ENCODE measurements at places on chromosomes 7 and 10. TPM values are rescaled to one million over a fixed set of nuclear protein-coding genes. Genes with fewer than 3 reads are reported as not detected.

DNA sequence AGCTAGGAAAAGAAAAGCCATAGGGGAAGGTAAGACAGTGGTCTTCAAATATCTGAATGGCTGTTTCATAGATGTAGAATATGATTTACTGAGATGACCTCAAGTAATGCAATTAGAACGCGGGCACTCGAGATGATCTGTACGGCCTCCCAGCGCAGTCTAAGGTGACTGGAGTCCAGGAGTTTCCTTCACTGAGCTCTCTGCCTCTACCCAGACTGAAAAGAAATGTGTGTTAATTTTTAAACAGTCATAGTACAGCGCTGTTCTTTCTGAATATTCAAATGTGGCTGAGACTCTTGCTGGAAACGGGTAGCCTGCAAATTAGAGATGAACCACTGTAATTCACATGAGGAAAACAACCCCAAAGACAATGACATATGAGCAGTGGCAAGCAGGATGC lies 562.4 kb upstream of the AUTS2 start:
- no peaks in the 10 kb centered on the region for H3K27me3 ChIP-seq
- H3K36me3 ChIP-seq: no peaks in the 10 kb centered on the region
- no peak for DNase-seq
- no peak overlapping the region for H3K4me3 ChIP-seq

- H3K4me1 ChIP-seq: no peaks in the 10 kb centered on the region
- H3K27me3 ChIP-seq: no peaks in the 10 kb centered on the region
- no peak overlapping the region for H3K27ac ChIP-seq
Measured at GRCh38 chr10:52353960-52354394, 39.9 kb downstream of the DKK1 start.

GFRA1 gene
- total RNA-seq: 10.3 TPM

DNA sequence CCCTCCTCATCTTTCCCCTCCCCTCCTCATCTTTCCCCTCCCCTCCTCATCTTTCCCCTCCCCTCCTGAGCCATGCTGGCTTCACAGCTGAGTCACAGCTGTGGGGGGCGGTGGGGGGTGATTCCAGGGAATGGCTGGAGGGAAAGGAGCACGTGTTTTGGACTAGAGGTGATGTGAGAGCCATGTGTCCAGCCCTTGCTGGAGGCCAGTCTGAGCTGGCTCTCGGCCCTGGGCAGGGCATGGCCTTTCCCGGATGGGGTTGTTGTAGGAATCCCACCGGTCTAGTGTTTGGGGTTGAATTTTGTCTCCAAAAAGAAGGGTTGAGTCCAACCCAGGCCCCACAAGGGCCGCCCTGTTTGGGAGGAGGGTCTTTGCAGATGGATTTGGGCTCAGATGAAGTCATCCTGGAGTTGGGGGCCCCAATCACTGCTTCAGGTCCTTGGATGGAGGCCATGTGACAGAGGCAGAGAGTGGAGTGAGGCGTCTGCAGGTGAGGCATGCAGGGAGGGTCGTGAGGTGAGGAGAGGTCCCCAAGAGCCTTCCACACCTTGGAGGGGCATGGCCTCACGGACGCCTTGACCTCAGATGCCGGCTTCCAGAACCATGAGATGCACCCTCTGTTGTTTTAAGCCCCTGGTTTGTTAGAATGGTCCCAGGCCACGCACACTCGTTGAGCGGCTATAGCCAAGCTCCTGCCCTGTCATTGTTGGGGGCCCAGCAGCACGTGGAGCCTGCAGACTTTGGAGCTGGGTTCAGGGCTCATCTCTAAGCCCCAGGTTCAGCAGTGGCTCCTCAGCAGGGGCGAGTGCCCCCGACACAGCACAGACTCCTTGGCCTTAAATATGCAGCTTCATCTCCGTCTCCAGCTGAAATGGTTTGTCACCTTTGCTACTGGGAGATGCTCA lies 101.6 kb downstream of the DNAJB6 start:
- H3K27ac ChIP-seq: no peak overlapping the region
- H3K36me3 ChIP-seq: no peaks in the 10 kb centered on the region
- DNase-seq: peak; percentile 20
- H3K27me3 ChIP-seq: no peaks in the 10 kb centered on the region

DNA sequence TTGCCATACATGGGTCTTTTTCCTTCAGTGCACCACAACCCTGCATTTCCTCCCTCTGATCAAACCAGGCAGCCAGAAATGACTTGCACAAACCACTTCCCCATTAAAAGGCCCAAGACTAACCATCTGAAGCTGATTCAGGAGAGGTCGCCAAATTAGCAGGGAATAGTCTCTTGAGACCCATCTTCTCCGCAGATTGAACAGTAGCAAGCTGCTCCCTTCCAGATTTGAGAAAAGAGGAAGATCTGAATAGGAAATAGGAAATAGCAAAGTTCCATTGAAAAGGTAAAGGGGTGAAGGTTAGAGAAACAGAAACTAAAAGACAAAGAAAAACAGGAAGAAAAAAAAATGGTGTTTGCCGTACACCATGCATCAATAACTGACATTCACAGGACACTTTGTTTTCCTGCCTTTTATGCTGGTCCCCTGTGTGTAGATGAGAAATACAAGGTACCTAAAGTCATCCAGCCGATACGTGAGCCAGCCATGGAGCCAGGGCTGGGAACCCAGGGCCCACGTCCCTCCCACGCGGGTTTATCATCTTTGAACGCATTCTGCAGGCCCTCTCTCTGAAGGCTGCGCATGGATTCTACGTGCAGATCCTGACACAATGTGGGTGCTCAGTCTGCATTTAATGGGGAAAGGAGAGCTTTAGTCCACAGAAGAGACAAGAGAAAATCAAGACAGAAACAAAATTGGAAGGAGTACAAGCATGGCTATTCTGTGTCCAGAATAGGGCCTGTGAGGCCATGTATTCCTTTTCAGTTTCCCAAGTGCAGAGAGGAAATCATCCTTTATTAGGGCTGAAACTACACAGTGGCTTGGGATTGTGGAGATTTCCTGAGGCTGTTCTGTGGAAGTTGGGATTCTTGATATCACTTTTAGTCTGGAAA lies 268.4 kb upstream of the NPVF start:
- no peak overlapping the region for H3K27ac ChIP-seq
- H3K36me3 ChIP-seq: no peaks in the 10 kb centered on the region
- no peak for DNase-seq

DOCK1 gene
- total RNA-seq: 64.6 TPM

- no peaks in the 10 kb centered on the region for H3K27me3 ChIP-seq
- no peaks in the 10 kb centered on the region for H3K36me3 ChIP-seq
- no peaks in the 10 kb centered on the region for H3K4me1 ChIP-seq
- H3K4me3 ChIP-seq: no peak overlapping the region
- no peak overlapping the region for H3K27ac ChIP-seq
Measured at GRCh38 chr10:1287971-1288401, 231.8 kb downstream of the WDR37 start.

GRCh38 chr10:11560076-11560709 lies 51.3 kb downstream of the USP6NL start:
- H3K36me3 ChIP-seq: no peaks in the 10 kb centered on the region
- no peak overlapping the region for H3K4me3 ChIP-seq
- no peak overlapping the region for H3K27ac ChIP-seq
- no peaks in the 10 kb centered on the region for H3K27me3 ChIP-seq
- DNase-seq: no peak

HOXA3 gene
- 9.6 TPM for total RNA-seq

GRCh38 chr10:127496035-127496434 lies 53.1 kb upstream of the NPS start:
- H3K27me3 ChIP-seq: no peaks in the 10 kb centered on the region
- H3K4me3 ChIP-seq: no peak overlapping the region
- DNase-seq: no peak
- no peak overlapping the region for H3K27ac ChIP-seq

DNA sequence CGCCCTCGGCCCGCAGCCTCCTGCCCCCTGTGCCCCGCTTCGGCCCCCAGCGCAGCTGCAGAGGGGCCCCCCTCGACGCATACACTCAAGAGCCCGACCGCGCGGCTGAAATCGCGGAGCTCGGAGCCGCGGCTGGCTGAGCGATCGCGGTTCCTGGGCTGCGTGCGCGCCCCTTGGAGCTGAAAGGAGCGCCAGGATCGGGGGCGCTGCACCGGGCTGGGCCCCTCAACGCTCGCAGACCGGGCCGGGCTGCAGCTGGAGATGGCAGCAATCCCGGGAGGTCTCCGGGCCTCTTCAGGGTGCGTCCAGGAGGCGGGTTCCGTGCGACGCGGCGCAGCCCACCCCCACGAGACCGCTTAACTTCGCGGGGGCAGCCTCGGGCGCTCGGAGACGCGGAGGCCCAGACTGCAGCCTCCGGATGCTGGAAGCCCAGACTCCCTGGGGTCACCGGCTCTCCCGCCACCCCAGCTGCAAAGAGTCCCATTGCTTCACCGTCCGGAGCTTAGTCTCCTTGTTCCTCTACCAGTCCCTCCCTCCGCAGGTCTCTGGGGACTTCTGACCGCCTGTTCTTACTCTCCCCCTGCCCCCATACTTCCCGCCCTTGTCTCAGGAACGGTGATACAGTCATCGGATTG lies 73.0 kb upstream of the LRRC4 start:
- H3K36me3 ChIP-seq: no peaks in the 10 kb centered on the region
- DNase-seq: peak; percentile 40
- H3K27ac ChIP-seq: no peak overlapping the region
- H3K4me1 ChIP-seq: no peaks in the 10 kb centered on the region

DNA sequence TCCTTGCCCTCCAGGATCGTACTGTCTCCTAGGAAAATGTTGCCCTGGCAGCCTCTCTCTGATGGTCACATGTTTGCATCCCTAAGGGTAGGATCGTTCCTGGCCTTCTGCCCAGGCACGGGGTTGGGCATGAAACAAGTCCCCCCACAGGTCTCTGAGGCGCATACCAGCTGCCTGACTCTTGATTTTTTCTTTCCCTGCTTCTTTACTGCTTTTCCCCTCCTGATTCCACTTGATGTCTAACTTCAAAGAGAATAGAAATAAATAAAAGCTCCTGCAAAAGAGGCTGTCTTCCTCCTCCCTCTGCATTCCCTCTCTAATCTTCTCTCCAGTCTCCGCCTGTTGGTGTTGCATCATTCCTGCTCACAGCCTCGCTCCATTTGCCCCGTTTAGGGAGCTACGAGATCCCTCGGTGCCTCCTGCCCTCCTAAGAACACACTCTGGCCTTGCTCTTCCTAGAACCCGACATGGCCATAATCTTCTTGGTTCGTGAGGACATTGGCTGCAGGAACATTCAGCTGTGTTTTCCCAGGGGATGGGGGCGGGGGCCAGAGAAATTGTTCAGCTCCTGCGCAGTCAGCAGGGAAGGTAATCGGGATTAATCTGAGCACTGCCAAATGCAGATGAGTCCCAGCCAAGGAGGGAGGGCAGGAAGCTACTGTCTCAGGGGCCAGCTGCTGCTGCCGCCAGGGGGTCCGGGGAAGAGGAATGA lies 26.0 kb downstream of the LEP start:
- H3K27ac ChIP-seq: no peak overlapping the region
- no peaks in the 10 kb centered on the region for H3K36me3 ChIP-seq
- no peaks in the 10 kb centered on the region for H3K4me1 ChIP-seq
- H3K4me3 ChIP-seq: no peak overlapping the region
- no peak for DNase-seq

GRCh38 chr7:141193066-141193465 lies 119.2 kb downstream of the TMEM178B start:
- H3K27me3 ChIP-seq: no peaks in the 10 kb centered on the region
- H3K27ac ChIP-seq: no peak overlapping the region
- no peak for DNase-seq
- H3K4me3 ChIP-seq: no peak overlapping the region

DNA sequence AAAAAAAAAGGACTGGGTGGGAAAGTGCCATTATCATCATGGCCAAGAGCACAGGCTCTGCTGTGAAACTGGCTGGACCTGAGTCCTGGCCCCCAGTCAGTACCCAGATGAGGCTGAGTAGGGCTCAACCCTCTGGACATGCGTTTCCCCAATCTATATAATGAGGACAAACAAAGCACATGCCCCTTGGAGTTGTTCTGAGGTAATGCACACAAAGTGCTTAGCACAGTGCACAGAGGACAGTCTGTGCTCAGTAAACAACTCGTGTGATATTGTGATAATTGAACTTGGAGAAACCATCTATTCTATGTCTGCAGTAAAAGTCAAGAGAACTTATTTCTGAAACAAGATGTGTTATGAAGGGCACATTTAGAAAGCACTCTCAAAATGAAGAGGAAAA lies 138.8 kb downstream of the KCNMA1 start:
- no peak for DNase-seq
- no peaks in the 10 kb centered on the region for H3K27me3 ChIP-seq
- no peak overlapping the region for H3K4me3 ChIP-seq
- H3K4me1 ChIP-seq: peaks cover 6% of the 10 kb centered on the region
- no peaks in the 10 kb centered on the region for H3K36me3 ChIP-seq
